Tibial artery (tissue), 4 donors: ENCODE measurements at places on chromosomes 6 and 20.

DNA sequence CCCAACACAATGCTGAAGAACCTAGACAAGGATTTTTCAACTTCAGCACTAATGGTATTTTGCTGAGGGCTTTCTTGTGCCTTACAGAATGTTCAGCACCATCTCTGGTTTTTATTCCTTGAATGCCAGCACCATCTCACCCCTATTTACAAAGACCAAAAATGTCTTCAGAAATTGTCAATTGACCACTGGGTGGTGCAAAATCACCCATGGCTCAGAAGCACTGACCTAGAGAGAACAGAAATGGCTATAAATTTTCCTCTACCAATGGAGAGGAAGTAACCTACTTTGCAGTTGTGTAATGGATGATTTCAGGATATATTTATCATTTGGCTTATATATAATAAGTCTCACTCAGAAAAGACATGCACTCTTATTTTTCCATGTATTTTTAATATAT, 431.0 kb upstream of the IRAK1BP1 start:
- no peak for DNase-seq

DNA sequence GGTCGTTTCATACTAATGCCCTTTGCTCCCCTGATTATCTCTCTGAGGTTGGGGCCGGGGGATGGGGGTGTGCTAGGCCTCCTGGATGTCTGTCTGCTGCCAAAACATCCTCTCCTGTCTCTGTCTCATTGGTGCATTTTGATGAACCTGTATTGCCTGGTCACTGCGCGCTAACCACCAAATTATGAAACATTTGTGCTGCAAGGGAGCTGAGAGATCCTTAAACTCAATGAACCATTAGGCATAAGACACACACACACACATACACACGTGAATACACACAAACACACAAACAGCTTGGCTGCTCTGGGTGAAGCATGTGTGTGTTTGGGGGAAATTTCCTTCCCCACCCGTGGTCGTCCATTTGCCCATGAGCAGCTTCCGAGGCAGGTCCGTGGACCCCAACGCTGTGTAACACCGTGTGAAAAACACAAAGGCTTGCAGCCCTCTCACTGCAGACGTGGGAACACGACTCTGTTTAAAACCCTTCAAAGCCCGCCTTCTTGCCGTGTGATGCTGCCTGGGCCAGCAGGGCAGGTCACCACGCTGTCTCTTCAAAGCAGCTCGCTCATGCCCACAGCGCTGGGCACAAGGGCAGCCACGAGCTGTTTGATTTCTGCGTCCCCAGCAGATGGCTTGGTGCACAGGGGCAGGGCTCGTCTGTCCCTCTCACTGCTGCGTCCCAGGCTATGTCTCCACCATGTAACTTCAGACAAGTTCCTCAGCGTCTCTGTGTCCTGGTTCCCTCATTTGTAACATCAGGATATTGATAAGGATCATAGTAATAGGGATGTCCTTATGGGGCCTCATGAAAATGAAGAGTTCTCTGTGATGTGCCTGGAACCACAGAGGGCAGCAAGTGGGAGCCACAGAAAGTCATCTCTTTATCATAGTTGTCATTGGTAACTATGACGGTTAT, 96.8 kb downstream of the CDH26 start:
- no peak for DNase-seq

DNA sequence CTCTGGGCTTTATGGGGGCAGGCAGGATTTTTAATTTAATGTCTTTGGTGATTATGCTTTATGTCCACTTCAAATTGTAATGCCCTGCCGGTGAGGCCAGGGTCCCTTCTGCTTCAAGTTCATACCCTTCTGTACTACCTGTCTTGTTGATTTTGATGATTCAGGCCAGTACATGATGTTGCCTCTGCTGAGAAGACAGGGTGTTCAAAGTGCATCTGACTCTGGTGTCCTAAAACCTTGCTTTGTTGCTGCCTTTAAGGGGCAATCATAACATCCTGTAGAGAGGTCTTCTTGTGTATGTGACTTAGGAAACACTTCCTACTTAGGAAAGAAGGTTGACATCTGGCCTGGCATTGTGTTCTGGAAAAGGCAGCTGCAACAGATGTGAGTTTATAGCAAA, 113.2 kb downstream of the TMEM170B start:
- DNase-seq: no peak

GRCh38 chr20:26214991-26215390, 518.3 kb upstream of the ZNF337 start:
- DNase-seq: no peak

DNA sequence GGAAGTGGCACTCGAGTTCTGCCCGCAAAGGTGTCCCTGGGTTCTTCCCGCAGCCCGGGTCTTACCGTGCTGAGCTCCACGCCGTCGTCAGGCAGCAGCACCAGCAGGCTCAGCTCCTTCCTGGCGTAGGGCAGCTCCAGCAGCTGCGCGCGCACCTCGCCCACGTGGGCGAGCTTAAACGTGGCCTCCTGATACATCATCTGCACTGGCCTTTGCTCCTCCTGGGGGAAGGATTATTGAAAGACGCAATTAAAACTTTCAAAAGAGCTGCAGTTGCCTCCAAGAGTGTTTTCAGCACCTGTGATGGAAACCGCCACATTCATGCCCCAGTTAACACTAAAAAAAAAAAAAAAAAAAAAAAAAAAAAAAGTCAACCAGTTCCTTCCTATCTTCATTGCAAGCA, 11.3 kb downstream of the SERPINB9 start:
- no peak for DNase-seq

GRCh38 chr6:98601716-98602115, 232.7 kb upstream of the POU3F2 start:
- DNase-seq: no peak

- peak; percentile 75 for DNase-seq
These were observed 672 bp downstream of the SIRPA start for GRCh38 chr20:1895674-1896483.

DNA sequence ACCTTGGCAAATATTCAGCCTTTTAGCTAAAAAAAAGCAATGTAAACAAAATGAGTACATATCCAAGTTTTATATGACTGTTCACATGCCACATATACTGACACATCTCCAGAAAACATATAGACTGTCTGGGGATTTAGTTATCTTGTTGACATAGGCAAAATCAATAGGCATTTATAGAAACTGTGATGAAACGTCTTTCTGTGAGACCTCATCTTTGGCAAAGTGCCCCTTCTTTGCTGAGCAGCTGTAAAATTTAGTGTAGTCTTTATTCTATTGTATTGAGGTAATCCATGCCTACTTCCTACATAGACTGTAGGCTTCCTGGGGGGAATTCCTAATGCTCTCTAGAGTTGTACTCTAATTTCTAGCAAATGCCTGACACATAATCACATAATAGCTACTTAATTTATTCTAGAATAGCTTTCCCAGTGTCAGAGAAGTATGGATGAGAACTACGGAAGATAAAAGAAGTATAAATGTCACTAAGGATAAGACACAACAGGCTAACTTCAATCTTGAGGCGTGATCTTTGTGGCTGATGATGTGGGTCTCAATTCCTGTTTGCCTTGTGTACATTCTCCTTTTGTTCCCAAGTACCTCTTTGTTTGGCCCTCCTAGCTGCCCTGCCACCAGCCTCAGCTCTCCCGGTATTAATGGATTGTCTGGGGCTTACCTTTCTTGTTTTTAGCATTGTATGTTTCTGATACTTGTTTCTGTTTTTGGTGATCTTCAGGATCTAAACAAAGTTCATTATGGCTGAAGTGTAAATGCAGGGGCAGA, 30.6 kb downstream of the PTCHD4 start:
- DNase-seq: no peak

GRCh38 chr6:124445581-124445980, 516.7 kb upstream of the RNF217 start:
- no peak for DNase-seq

- no peak for DNase-seq
These were observed 117.0 kb downstream of the TFAP2A start for GRCh38 chr6:10297832-10298231.

DNA sequence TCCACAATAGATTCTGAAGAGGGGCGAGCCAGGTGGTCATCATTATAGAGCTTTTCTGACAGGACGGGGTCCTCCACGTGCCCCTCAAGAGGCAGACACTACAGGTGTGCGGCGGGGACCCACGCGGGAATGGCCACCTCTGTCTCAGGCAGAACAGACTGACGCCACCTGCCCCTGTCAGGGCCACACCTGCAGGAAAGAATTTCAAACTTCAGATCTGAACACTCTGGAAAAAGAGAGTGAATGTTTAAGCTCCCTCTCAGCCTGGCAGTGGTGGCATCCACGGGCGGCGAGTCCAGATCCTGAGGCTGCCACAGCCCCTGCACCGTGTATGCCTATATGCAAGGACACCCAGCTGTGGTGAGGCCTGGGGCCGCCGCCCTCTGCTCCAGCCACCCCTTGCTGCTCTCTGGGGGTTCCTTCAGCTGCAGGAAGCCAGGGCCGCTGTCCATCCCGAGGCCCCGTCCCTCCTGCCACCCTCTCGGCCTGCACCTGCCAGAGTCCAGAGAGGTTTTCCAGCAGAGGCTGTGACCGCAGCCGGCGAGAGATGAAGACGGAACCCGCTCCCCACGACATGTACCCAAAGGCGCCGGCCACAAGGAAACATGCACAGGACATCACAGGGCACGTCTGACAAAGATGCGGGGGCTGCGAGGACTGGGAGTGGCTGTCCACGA, 234.9 kb downstream of the ERMARD start:
- DNase-seq: no peak

DNA sequence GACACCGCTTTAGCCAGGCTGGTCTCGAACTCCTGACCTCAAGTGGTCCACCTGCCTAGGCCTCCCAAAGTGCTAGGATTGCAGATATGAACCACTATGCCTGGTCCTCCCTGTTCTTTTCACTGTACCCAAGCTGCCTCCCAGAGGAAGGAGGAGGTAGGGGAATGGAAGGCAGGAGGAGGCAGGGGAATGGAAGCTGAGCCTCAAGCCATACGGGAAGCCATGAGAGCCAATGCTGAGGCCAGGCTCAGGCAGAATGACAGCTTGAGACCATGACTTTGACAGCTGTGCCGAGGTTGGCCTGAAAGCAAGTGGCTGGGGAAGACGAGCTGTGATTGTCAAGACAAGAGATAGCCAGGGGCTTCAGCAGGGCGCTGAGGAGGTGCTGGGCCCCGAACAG, 13.6 kb upstream of the ZNF335 start:
- DNase-seq: no peak

- DNase-seq: no peak
These were observed 4.0 kb upstream of the TLDC2 start for GRCh38 chr20:36871640-36872570.

GRCh38 chr20:4193069-4193452, 177.7 kb upstream of the RNF24 start:
- DNase-seq: no peak

GRCh38 chr6:80480421-80481157, 374.1 kb downstream of the BCKDHB start:
- no peak for DNase-seq

- no peak for DNase-seq
These were observed 169.5 kb upstream of the BEND3 start for GRCh38 chr6:107284805-107285204.

GRCh38 chr6:157967486-157967885, 14.2 kb upstream of the SYNJ2 start:
- no peak for DNase-seq

DNA sequence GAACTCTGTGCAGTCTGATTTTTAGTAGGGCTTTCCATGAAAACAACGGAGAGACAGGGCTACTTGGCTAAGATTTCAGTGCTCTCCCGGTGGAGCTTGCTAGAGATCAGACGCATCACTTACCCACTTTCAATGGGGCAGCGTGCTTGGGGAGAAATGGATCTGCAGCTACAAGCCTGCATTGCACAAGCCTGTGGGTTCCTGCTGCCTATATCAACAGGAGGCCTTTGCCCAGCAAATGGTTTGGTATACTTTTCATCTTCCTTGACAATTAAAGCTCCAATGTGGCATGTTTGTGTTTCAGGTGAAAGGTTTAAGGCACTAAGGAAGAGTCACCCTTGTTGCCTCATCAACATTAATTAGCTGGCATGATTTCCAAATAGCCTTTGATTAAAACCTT, 136.0 kb upstream of the FOXQ1 start:
- no peak for DNase-seq

- DNase-seq: no peak
These were observed 263.4 kb downstream of the RIMS1 start for GRCh38 chr6:72149715-72150114.

- DNase-seq: no peak
These were observed 68.2 kb upstream of the AFDN start for GRCh38 chr6:167758309-167759023.

- DNase-seq: no peak
These were observed 236.6 kb downstream of the PLCB1 start for GRCh38 chr20:8368670-8369069.

DNA sequence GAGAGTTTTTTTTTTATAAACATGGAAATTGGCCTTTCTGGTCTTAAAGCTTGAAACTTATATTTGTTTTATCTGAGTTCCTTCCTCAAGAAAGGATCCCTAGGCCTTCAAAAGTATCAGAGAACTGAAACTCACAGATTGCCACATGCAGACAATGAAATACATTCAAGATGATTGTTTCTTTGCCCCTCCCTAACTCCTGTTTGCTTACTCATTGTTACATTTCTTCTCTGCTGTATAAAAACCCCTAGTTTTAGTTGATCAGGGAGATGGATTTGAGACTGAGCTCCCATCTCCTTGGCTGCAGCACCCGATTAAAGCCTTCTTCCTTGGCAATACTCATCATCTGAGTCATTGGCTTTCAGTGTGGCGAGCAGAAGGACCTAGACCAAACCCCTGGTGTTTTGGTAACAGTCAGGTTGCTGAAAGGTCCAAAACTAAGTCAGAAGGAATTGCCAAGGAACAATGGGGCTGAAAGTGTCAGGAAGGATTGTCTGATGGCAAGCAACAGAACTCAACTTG, 132.3 kb upstream of the SULF2 start:
- no peak for DNase-seq

GRCh38 chr6:157066781-157067491, 256.4 kb downstream of the TMEM242 start:
- DNase-seq: no peak

DNA sequence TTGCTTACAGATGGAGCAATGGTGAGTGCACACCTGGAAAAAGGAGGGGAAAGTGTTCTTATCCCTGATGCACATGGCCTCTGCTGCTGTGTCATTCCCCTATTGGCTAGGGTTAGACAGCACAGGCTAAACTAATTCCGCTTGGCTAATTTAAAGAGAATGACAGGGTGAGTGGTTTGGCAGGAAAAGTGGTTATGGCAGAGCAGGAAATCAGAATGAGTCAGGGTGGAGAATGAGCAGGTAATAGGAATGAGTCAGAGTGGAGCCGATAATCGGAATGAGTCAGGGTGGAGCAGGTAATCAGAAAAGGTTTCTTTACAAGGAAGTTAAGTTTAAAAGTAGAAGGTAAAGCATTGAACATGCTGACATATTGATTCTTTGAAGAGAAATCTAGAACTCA, 355.5 kb upstream of the HTR1E start:
- no peak for DNase-seq

- no peak for DNase-seq
These were observed 378.5 kb upstream of the TSHZ2 start for GRCh38 chr20:52593654-52594053.

GRCh38 chr20:41167481-41168253, 30.3 kb downstream of the PLCG1 start:
- peak; percentile 43 for DNase-seq

GRCh38 chr20:46939031-46939965, 44.7 kb downstream of the EYA2 start:
- no peak for DNase-seq

GRCh38 chr6:128069188-128069587, 168.3 kb upstream of the THEMIS start:
- DNase-seq: no peak
